Neural progenitor cell (in vitro differentiated cells): ENCODE measurements at places on chromosomes 11 and 22. TPM values are rescaled to one million over a fixed set of nuclear protein-coding genes. Genes with fewer than 3 reads are reported as not detected.

GNB1L gene
- 3.0 and 11.6 TPM in 2 replicates for total RNA-seq

DEUP1 gene
- not detected in 2 replicates for total RNA-seq

MARK2 gene
- total RNA-seq, result 23.0 and 25.4 TPM in 2 replicates

GAB4 gene
- 0.07 TPM in 1 of 2 replicates, not detected in the other for total RNA-seq

PIWIL4 gene
- 1.1 and 1.3 TPM in 2 replicates for total RNA-seq

MYEOV gene
- not detected in 2 replicates for total RNA-seq

SYT13 gene
- 8.6 and 9.0 TPM in 2 replicates for total RNA-seq

SLC22A12 gene
- not detected in 2 replicates for total RNA-seq

TOLLIP gene
- 8.5 and 17.5 TPM in 2 replicates for total RNA-seq

CNTN5 gene
- 0.03 and 0.19 TPM in 2 replicates for total RNA-seq

PICK1 gene
- total RNA-seq, result 10.7 and 31.8 TPM in 2 replicates

DBX1 gene
- 0.43 and 5.3 TPM in 2 replicates for total RNA-seq

MS4A6E gene
- total RNA-seq, result not detected in 2 replicates

MED15 gene
- total RNA-seq, result 11.4 and 21.3 TPM in 2 replicates

KRTAP5-1 gene
- not detected in 2 replicates for total RNA-seq

FXYD6 gene
- total RNA-seq, result 95.6 and 123 TPM in 2 replicates
